ENCODE measurements at places on chromosomes 3 and 15. TPM values are rescaled to one million over a fixed set of nuclear protein-coding genes. Genes with fewer than 3 reads are reported as not detected.

The ACAN gene
- total RNA-seq: 0.05 TPM

The EPHB1 gene
- total RNA-seq: 30.7 TPM

The IL17RB gene
- 1.7 TPM for total RNA-seq

The DUOXA2 gene
- not detected for total RNA-seq

The LDHAL6B gene
- not detected for total RNA-seq

The TMEM212 gene
- total RNA-seq: not detected

The ZBBX gene
- total RNA-seq: not detected

The CLSTN2 gene
- total RNA-seq: 4.3 TPM

The ECE2 gene
- total RNA-seq: not detected

The ENTPD3 gene
- 5.9 TPM for total RNA-seq

The SCG3 gene
- not detected for total RNA-seq

The SNX1 gene
- 77.8 TPM for total RNA-seq

The CALML4 gene
- total RNA-seq: 4.7 TPM

Measured in suprapubic skin (tissue), 4 donors.